ENCODE measurements at places on chromosomes 1 and 21.

DNA sequence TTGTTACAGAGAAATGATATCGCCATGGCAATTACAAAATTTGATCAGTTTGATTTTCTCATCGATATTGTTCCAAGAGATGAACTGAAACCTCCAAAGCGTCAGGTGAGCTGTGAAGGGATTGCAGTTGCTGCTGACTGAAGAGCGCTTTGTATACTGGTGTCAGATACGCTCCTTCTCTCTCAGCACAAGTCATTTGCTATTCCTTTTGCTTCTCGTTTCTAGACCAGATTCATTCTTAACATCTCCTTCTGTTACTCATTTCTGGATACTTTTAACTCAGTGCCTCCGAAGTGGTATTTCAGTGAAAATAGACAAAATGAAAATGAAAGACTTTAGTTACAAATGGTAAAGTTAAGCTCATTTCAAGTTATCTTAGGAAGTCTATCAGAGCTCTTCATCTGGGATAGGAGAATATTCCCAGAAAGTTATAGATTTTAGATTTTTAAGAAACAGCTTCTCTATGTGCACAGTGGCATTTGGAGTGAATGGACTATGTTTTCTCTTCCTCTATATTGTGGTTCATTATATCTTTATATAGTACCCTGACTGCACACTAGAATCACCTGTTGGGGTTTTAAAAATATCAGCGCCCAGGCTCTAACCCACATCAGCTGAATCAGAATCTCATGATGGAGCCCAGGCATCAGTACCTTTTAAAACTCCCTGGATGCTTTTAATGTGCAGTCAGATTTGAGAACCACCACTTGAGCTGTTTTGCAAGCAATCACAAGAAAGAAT, 30.3 kb upstream of the KCNQ4 start:
- DNase-seq = no peak

DNA sequence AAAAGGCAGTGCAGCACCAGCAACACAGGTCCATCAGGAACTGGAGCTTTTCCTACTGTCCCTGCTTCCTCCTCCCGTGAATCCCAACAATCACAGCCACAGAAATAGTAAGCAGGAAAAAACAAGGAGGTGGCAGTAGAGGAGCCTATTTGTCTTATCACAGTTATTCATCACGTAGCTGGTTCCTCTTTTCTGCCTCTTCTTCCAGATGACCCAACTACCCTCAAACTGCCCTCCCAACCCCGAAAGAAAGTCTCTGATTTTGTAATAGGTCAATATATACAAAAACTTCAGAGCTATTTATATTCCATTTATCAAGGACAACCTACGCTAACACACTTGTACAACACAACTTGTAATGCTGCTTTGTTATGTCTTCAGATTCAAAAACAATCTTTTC, 21.4 kb downstream of the GNB1 start:
- no peak for DNase-seq

DNA sequence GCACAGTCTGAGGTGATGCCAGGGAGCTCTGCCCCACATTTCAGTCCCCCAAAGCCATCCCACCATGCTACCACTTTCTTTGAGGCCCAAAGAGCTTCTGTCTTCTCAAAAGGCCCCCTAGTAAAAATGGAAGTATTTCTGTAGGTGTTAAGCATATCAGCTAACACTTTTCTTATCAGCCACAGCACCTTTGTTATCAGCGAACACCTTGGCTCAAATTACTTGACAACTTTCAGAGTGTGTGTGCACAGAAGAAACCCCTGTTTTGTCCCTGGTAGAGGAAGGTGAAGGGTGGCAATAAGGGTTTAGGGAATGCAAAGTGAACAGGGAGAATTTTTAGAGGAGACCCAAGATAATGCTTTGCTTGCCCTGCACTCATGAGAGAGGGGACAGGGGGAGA, 54.8 kb upstream of the GJA8 start:
- no peak for DNase-seq

GRCh38 chr1:94231746-94232145, 5.6 kb downstream of the ARHGAP29 start:
- no peak for DNase-seq

GRCh38 chr1:114082304-114082630, 71.4 kb downstream of the SYT6 start:
- DNase-seq = no peak

DNA sequence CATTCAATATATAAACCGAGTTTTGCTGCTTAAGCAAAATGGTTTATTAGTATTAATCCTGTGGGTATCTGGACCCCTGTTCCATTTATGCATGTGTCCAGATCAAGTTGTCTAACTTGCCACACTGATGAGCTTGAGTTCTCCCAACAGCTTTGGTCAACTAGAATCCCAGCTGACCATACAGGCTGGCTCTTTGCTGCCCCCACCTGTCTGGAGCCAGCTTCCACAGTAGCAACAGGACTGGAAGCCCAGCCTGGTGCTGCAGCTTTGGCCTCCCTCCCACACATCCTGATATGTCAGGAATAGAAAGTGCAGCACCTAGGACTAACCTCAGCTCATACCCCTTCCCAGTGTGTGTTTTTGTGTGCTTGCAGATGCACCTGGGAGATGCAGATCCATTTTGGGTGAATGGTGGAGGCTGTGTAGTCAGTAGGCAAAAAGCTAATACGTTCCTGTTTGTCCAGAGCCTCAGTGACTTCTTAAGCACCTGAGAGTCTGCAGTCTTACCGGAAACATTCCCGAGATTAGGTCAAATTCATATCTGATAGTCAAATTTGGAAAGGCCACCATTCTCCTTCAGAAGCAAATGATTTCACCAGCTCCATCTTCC, 40.9 kb upstream of the BEND5 start:
- peak; percentile 86 for DNase-seq
